ENCODE measurements at places on chromosomes 11 and 22.

GRCh38 chr11:12276356-12276755 lies 101.0 kb upstream of the PARVA start:
- DNase-seq: no peak

DNA sequence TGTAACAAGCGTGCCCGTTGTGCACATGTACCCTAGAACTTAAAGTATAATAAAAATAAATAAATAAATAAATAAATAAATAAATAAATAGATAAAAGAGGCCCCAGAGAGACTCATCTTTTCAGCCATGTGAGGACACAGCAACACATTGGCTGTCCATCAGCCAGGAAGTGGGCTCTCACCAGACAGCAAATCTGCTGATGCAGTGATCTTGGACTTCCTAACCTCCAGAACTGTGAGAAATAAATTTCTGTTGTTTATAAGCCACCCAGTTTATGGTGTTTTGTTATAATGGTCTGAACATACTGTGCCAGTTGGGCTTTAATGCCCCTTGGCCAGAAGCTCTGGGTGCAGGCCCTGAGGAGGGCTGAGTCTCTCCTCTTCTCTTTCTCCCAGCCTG lies 42.2 kb upstream of the CD44 start:
- no peak for DNase-seq

GRCh38 chr22:36184433-36185025 lies 17.1 kb downstream of the APOL4 start:
- DNase-seq: peak; percentile 47

DNA sequence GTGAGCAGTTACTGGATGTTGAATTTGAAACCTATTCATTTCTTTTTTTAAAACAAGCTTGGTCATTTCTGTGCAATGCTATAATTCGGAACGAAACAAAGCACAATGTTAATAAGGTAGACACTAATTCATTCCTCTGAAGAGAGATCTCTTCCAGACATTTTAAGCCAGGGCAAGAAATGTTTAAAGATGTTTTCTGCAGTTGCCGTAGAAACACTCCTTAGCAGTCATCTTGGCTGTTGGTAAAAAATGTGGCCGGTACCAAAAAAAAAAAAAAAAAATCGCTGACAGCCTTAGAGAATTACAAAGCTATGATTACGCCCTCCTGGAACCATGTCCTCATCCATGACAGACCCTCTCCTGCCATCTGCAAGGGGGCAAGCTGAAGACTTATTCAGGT lies 66.4 kb upstream of the TTC12 start:
- no peak for DNase-seq

- DNase-seq: peak; percentile 7
Observed at GRCh38 chr11:77085652-77086051, 17.0 kb upstream of the OMP start.

GRCh38 chr11:72840780-72841179 lies 26.6 kb downstream of the ATG16L2 start:
- no peak for DNase-seq

- DNase-seq: no peak
Observed at GRCh38 chr11:95570845-95571244, 218.7 kb downstream of the FAM76B start.

DNA sequence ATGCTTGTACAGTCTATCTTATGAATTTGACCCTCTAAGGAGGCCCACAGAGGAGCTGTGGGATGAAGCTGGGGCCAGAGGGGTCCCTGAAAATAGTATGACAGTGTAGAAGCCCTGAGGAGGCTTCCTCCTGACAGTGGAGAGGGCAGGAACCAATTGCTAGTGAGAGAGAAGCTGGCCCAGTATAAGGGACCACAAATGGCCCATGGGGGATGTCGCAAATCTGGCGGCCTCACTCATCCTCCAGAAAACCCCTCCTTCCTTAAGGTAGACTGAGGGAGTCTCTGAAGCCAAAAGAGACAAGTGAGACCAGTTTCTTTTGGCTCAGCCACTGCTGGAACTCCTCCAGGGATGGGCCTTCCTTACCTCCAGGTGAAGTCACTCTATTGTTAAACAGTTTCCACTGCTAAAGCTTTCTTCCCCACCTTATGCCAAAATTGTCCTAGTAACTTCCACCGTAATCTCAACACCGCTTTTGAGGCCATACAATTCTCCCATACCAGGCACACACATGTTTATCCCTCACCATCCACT lies 17.8 kb upstream of the CASTOR1 start:
- no peak for DNase-seq

GRCh38 chr11:33063326-33063881 lies 24.0 kb downstream of the TCP11L1 start:
- no peak for DNase-seq

- DNase-seq: no peak
Observed at GRCh38 chr11:20355221-20356219, 8.0 kb upstream of the HTATIP2 start.

DNA sequence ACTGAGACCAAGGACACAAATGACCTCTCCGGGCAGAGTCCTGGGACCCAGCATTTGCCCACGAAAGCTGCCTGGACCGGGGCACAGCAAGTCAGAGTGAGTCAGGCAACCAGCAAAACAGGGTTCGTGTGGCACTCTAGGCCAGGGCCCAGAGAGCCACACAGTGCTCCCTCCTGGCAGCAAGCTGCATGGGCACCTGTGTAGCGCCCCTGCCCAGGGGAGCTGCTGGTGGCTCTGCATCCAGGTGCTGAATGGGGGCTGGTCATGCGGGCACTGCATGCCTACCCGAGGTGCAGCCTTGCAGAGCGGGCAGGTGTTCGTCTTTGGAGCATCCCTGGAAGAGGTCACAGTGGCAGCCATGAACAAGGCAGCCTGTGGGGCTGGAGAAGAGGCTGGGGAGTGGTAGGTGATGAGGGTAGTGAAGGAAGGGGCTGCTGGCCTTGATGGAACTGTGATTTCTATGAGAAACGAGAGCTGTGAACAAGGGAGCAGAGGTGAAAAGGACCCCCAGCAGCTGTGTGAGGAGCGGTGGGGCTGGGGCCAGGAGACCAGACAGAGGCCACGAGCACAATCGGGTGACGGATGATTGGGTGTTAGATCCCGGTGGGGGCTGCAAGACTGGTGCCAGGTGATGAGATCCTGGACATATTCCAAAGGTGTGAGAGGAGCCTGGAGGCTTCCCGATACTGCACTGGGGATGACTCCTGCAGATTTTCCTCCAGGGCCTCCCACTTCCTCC lies 63.3 kb downstream of the DGCR2 start:
- DNase-seq: no peak

- no peak for DNase-seq
Observed at GRCh38 chr11:102451041-102451680, 1.4 kb downstream of the TMEM123 start.

- no peak for DNase-seq
Observed at GRCh38 chr11:102139081-102139498, 28.8 kb downstream of the YAP1 start.

DNA sequence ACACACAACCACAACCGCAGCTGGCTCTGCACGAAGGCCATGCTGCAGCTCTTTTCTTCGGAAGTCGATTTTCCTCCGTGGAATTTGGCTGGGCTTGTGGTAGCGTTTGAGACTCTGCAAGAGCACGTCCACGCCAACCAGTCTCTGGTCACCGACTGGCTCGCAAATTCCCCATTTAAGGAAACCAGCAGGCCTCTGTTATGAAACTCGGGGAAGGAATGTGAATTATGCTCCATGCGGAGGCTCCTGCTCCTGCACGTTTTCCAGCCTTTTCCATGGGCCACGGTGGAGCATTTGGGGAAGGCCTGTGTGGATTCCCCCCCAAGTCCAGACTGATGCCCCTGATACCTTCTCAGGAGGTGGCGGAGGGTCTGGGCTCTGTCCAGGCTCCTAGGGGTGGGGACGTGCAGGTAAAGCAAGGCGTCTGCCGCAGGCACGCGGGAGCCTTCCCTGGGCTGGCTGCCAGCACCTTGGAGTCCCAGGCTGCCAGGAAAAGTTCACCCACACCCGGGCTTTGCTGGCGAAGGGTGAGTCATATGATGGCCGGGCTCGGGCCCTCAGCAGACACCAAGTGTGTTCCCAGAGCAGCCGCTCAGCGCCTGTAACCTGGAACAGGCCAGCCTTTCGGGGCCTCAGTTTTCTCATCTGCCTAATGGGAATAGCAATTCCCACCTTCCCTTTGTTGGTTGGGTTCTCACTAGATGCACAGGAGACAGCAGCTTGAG lies 41.9 kb downstream of the LRP5 start:
- DNase-seq: peak; percentile 63

GRCh38 chr11:119627286-119627685 lies 101.7 kb downstream of the NECTIN1 start:
- no peak for DNase-seq
